Epithelial cell of alveolus of lung (primary cell): ENCODE measurements at places on chromosomes 3 and 15. TPM values are rescaled to one million over a fixed set of nuclear protein-coding genes. Genes with fewer than 3 reads are reported as not detected.

Gene IQCH
- 0.08 and 1.8 TPM in 2 replicates for total RNA-seq

Gene TTBK2
- total RNA-seq, result 7.1 and 10.9 TPM in 2 replicates

Gene ROBO2
- total RNA-seq, result 3.6 and 9.6 TPM in 2 replicates

Gene SLCO2A1
- total RNA-seq, result 2.3 and 4.0 TPM in 2 replicates

Gene FHIT
- total RNA-seq, result 1.3 and 9.4 TPM in 2 replicates

Gene THRB
- 2.8 and 7.9 TPM in 2 replicates for total RNA-seq

Gene ALG1L2
- not detected in 2 replicates for total RNA-seq

Gene TIGIT
- total RNA-seq, result not detected in 2 replicates

Gene TLNRD1
- total RNA-seq, result 10.8 and 19.8 TPM in 2 replicates

Gene CFAP100
- total RNA-seq, result not detected in 2 replicates

Gene GXYLT2
- total RNA-seq, result 29.0 and 33.0 TPM in 2 replicates

Gene FBXW12
- not detected in 2 replicates for total RNA-seq

Gene PPP1R14D
- total RNA-seq, result not detected in 2 replicates

Gene ST6GAL1
- 6.9 and 13.0 TPM in 2 replicates for total RNA-seq

Gene A4GNT
- total RNA-seq, result not detected in 2 replicates

Gene PLA2G4E
- total RNA-seq, result not detected in 2 replicates

Gene ITIH1
- total RNA-seq, result not detected in 2 replicates

Gene TNNC1
- total RNA-seq, result 0.26 and 4.8 TPM in 2 replicates

Gene SEMA3G
- 0.13 and 0.40 TPM in 2 replicates for total RNA-seq

Gene NTRK3
- total RNA-seq, result 0.26 TPM in 1 of 2 replicates, not detected in the other

Gene LDHAL6B
- total RNA-seq, result not detected in 2 replicates

Gene CEMIP
- 3.0 and 5.0 TPM in 2 replicates for total RNA-seq

Gene KNG1
- not detected in 2 replicates for total RNA-seq

Gene FOXB1
- not detected in 2 replicates for total RNA-seq

Gene GATA2
- total RNA-seq, result 1.7 and 5.7 TPM in 2 replicates

Gene CORO2B
- 8.5 and 11.9 TPM in 2 replicates for total RNA-seq

Gene OR5K3
- total RNA-seq, result not detected in 2 replicates

Gene CCRL2
- total RNA-seq, result 0.39 TPM in 1 of 2 replicates, not detected in the other

Gene OR5H1
- not detected in 2 replicates for total RNA-seq

Gene ANKUB1
- not detected in 2 replicates for total RNA-seq

Gene NR2E3
- total RNA-seq, result not detected in 2 replicates
